Stomach (tissue), 19 donors: ENCODE measurements at places on chromosomes 5 and 9. TPM values are rescaled to one million over a fixed set of nuclear protein-coding genes. Genes with fewer than 3 reads are reported as not detected.

The ADAMTSL2 gene
- total RNA-seq, result 20.6 TPM

The FBXL7 gene
- 11.2 TPM for total RNA-seq

The TMEM232 gene
- 8.8 TPM for total RNA-seq

The IL5 gene
- not detected for total RNA-seq

The STPG3 gene
- not detected for total RNA-seq

The SH3TC2 gene
- total RNA-seq, result 3.1 TPM

DNA sequence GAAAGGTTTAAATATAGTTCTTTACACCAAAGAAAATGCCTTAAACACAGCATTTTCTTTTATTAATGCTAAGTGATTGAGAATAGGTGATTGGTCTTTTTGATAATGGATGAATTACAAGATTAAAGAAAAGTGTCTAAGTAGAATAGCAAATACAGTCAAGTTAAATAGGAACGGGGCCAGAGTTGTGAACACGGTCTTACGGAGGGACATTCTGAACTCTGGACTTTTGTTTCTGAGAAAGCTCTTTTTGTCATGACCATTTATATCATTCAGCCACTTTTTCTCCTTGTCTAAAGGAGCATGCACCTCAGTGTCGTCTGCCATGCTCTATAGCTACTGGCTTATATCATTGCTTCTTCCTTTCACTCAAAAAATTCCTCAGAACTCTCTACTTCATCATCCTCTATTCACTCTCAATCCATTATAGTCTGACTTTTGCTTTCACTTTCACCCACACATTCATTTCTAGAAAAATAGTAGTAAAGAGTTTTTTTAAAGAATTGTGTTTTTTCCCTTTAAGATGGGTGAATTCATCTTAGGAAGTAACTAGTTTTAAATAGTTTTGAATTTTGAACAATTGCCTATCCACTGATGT is 263.0 kb upstream of the FBXL7 start:
- no peak for DNase-seq

DNA sequence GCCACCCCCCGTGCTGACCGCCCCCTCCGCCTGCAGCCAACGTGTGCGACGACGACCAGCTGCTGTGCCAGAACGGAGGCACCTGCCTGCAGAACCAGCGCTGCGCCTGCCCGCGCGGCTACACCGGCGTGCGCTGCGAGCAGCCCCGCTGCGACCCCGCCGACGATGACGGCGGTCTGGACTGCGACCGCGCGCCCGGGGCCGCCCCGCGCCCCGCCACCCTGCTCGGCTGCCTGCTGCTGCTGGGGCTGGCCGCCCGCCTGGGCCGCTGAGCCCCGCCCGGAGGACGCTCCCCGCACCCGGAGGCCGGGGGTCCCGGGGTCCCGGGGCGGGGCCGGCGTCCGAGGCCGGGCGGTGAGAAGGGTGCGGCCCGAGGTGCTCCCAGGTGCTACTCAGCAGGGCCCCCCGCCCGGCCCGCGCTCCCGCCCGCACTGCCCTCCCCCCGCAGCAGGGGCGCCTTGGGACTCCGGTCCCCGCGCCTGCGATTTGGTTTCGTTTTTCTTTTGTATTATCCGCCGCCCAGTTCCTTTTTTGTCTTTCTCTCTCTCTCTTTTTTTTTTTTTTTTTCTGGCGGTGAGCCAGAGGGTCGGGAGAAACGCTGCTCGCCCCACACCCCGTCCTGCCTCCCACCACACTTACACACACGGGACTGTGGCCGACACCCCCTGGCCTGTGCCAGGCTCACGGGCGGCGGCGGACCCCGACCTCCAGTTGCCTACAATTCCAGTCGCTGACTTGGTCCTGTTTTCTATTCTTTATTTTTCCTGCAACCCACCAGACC is 80.2 kb downstream of the NTNG2 start:
- peak; percentile 51 for DNase-seq

- no peak for DNase-seq
These were observed 291.6 kb downstream of the DOCK8 start for GRCh38 chr9:506281-506680.

GRCh38 chr9:94584555-94584954 is 9.1 kb downstream of the FBP2 start:
- no peak for DNase-seq

GRCh38 chr5:168877132-168877892 is 298.1 kb upstream of the PANK3 start:
- no peak for DNase-seq

GRCh38 chr5:14545862-14546261 is 35.7 kb upstream of the OTULINL start:
- DNase-seq, result no peak

DNA sequence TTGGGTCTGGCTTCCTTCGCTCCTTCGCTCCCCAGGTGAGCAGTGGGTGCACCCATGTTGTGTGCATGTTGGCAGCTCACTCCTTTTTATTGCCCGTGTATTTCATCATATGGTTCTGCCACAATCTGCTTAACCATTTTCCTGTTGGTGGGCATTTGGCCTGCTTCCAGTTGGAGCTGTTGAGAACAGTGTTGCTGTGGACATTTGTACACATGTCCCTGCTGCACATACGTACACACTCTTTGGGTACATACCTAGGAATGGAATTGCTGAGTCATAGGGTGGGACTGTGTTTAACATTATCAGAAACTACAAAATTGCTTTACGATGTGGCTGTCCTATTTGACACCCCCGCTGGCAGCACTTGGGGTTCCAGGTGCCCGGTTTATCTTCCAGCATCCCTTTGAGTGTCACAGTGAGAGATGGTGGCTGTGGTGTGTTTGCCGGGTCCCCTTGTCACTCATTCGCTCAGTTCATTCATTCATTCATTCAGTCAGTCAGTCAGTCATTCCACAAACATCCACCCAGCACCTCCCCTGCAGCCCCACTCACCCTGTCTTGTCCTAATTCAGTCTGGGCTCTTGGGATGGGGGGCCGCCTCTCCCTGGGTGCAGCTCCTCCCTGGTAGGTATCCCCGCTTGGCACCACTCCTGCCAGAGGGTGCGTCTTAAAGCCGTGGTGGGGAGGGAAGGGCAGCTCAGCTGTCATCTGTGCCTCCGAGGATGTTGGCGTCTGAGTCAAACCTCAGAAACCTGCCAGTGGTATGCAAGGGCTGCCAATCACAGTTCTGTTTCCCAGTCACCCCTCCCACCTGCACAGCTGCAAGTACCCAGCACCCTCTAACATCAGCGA is 7.9 kb upstream of the FIBCD1 start:
- peak; percentile 65 for DNase-seq
